ENCODE measurements at places on chromosomes 5 and 9.

- no peak for DNase-seq
Observed at GRCh38 chr5:90940227-90940995, 381.8 kb downstream of the ADGRV1 start.

DNA sequence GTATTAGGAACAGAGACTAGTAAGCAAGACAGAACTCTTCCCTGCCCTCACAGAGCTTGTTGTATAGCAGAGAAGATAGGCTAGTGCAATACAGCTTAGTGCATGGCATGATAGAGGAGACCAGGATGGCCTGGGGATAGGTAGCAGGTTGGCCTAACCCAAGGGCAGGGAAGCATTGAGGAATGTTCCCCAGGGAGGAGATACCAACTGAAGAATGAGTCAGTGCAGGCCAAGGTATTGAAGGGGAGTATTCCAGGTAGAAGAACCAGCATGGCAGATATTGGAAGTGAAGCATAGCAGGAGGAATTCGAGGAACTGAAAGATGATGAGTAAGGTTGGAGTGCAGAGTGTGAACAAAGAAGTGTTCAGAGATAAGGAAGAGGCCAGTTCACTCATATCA is 138.6 kb upstream of the DHFR start:
- no peak for DNase-seq

DNA sequence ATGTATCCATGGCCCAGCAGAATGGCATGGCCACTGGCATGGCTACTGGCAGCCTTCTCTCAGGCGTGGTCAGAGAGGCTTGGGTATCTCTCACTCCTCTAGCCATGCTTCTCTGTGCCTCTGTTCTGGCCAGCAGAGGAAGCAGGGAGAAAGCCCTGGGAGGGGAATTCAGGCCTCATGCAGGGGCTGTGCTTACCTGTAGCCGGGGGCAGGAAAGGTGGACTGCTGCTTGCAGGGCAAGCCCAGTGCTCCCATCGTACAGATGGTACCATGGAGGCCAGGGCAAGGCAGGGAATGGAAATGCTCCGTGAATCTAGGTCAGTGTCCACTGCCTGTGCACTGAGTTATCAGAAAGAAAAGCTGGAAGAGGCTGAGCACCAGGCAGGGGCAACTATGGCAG is 2.7 kb downstream of the OR13J1 start:
- DNase-seq = no peak

DNA sequence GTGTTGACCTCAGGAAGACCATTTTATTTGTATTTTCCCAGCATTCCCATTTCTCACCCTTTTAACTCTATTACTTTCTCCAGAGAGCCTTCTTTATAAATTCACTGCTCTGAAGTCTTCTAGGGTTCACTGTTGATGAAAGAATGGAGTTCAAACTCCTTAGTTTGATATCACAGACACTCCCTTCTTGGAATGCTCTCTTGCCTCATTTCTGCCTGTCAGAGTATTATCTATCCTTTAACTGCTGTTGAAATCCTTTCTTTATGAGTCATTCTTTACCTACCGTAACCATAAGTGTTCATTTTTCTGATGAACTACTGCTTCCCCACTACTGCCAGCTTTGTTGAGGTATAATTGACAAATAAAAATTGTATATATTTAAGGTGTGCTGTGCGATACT is 4.3 kb downstream of the RIC1 start:
- DNase-seq = peak; percentile 15

GRCh38 chr5:36227046-36227445 is 14.7 kb downstream of the NADK2 start:
- DNase-seq = no peak

DNA sequence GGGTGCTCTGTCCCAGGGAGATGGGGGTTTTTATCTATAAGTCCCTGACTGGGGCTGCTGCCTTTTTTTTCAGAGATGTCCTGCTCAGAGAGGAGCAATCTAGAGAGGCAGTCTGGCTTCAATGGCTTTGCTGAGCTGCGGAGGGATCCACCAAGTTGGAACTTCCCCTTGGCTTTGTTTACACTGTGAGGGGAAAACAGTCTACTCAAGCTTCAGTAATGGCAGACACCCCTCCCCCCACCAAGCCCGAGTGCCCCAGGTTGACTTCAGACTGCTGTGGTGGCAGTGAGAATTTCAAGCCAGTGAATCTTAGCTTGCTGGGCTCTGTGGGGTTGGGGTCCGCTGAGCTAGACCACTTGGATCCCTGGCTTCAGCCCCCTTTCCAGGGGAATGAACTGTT is 375.8 kb downstream of the RAB3C start:
- no peak for DNase-seq

- no peak for DNase-seq
Observed at GRCh38 chr5:54844905-54845566, 140.4 kb downstream of the ESM1 start.

GRCh38 chr5:66671305-66671704 is 75.1 kb downstream of the MAST4 start:
- DNase-seq = no peak

DNA sequence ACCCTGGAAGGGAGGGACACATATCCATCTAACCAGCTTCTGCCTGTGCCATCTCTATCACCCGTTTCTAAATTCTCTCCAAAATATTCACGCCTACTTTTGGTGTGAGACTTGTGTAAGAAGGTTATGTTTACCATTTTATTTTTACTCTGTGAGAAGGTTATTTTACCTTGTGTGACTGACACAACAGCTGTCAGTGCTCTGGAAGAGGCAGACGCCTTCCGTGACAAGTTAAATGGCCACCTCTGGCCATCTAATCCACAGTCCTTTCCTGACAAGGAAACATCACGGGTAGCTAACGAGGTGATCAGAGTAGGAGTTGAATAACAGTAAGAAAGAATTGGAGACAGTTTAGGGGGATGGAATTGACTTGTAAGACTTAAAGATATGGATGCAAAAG is 443.8 kb upstream of the PIK3R1 start:
- DNase-seq = no peak

GRCh38 chr5:116389601-116390000 is 185.0 kb downstream of the SEMA6A start:
- DNase-seq = no peak

- DNase-seq = no peak
Observed at GRCh38 chr9:88988796-88989641, 2.2 kb upstream of the S1PR3 start.

GRCh38 chr9:36045610-36046009 is 8.9 kb downstream of the RECK start:
- DNase-seq = no peak

DNA sequence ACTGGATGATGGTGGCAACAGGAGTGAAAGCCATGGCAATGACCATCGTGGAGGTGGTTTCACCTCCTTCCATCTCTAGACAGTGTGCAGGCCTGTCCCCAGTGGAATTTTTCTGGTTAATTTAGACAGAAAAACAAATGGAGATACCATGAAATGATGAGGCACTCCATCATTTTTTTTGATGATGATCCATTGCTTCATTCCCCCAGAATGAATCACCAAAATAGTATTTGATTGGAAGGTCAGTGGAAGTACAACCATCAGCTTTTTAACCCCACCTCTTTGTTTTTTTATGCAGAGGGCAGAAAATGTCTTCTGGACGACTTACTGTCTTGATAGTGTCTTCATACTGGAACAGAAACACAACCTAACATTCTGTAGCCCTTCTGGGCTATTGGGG is 42.6 kb upstream of the ADRA1B start:
- DNase-seq = no peak

DNA sequence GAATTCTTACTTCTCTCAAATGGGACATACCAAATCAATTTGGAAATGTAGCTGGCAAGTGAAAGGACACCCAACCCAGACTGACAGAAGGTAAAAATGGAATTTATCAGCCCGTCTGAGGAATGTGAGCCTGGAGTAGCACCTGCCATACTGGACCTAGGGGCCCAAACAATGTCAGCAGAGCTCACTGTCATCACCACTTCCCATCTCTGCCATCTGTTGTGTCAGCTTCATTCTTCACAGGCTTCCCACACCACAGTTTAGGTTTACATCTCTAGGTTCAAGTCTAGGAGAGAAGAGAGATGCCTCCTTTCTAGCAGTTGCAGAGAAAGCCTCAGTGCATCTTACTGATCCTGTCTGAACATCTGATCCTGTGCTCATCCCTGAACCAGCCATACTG is 222.4 kb downstream of the DOCK8 start:
- no peak for DNase-seq

- no peak for DNase-seq
Observed at GRCh38 chr9:92369075-92369474, 35.3 kb downstream of the OGN start.

GRCh38 chr9:136941231-136942111 is 3.1 kb downstream of the FBXW5 start:
- DNase-seq = no peak

DNA sequence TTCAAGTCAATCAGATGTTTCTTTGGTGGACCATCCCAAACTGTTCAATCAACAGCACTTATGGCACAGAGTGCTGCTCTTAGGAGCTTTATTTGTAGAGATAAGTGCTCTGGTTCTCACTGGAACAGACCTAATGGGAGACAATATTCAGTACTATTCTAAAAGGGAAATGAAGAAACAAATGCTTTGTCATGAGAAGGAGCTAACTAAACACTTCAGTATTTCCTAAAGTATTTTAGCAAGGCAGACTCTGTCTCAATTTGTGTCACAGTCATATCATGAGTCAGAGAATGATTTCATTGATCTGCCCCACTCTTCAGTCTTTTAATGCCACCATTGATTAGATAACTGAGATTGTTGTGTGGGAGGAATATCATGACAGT is 175.3 kb downstream of the SLF1 start:
- DNase-seq = no peak

DNA sequence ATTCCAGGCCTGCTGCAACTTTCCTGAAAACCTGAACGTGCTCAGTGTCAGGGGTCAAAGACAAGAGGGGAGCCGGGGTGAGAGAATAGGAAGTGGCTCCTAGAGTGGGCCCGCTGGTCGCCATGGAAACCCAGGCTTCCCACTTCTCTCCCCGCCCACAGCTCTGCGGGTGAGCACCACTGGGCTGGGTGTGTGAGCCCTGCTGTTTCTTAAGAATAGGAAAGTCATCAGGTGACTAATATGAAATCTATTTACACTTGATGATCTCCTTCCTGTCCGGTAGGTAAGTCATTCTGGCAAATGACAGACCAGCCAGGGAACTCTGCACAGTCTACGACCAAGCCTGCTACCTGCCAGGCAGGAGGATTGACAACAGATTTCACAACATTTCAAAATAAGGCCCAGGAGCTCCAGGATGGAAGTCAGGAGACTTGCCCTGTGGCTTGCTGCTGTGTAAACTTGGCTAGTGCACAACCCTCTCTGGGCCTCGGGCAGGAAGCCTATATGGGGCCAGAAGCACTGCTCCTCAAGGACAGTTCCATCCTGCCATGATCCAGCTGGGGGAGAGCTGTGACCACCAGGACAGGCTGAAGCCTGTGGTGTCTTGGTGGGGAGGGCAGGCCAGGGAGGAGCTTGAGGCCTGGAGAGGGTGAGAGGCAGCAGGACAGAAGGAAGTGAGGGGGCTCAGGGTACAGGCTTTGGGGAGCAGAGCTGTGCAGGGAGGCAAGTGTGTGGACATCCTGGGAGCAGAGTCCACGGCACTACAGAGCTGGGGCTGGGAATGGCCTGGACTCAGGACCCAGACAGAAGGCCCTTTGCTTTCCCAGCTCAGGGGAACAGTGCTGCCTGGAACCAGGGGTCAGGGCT is 60.6 kb downstream of the SHB start:
- no peak for DNase-seq

GRCh38 chr5:136043968-136044610 is 15.3 kb downstream of the TGFBI start:
- DNase-seq = no peak

GRCh38 chr5:861442-862366 is 10.9 kb upstream of the ZDHHC11 start:
- DNase-seq = no peak

DNA sequence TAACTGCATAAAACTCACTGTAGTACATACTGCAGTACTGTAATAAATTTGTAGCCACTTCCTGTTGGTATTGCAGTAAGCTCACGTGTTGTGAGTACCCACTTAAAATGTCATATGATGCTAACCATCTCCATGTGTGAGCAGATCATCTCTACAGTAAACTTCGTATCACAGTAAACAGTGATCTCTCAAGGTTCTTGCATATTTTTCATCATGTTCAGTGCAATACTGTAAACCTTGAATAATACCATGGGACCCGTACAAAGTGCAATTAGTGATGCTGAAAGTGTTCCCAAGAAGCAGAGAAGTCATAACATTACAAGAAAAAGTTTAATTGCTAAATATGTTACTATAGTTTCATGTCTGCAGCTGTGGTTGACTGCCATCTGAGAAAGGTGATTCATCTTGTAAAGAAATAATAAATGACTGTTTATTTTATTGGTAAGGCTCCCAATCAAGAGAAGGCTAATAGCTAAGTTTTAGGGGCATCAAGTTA is 253.8 kb upstream of the POU5F2 start:
- DNase-seq = no peak

DNA sequence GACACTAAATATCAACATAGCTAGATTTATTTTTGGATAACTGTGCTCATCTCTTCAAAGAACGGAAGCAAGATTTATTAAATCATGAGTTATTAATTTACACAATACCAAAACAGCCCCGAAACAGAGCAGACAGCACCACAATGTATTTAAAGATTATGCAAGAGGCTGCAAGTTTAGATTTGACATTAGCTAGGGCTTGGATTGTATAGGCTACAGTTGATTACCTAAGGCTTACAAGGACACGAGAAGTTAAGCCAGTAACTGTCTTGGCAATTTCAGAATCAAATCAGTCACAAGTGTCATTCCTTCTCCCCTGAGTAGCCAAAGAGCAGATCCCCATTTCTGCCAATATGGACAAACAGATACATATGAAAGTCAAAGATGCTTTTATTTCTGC is 152.6 kb downstream of the MED27 start:
- DNase-seq = no peak

GRCh38 chr9:86324901-86325300 is 29.3 kb downstream of the TUT7 start:
- DNase-seq = no peak

DNA sequence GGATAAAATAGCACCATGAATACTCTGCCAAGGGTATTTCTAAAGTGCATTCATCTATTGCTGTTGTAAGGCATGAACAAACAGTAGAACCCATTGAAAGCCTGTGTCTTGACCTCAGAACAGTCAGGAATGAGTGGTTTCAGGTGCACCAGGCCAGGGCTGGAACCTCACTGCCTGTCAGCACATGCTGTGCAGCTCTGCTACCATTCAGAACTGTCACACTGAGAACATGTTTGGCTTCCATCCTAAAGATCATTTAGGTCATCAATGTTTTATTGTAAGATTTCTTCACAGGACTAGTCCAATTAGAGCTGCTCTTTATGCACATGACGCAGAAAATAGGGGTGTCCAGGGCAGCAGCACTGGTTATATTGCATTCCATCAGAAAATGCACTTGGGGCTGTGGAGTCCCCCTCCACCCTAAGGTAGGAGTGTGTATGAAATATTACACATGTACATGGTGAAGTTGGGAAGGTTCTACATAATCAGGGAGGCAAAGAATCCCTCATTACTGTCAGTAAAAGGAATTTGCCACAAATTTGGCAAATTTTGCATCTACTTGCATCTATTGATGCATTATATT is 408.0 kb downstream of the CTNND2 start:
- DNase-seq = no peak

DNA sequence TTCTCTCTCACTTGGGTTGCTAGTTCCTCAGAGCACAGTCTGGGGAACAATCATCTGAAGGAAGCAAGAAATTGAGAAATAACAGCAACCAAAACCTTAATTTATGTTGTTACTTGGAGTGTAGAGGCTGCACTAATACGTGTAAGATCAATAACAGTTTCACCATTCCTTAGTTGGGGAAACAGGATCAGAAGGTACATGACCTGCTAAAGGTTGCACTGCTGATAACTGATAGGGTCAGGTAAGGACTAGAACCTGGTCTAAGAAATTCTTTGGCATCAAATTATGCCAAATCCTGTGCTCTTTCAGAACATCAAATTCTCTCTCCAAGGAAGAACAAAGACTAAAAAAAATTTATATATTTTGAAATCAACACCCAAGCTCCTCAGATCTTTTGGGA is 278.6 kb upstream of the C9orf72 start:
- no peak for DNase-seq
